ENCODE measurements at places on chromosomes 6 and 20.

GRCh38 chr6:89483111-89483720 lies 50.3 kb downstream of the ANKRD6 start:
- no peak for DNase-seq

- DNase-seq, result no peak
Observed at GRCh38 chr20:15986690-15987089, 586.6 kb downstream of the KIF16B start.

GRCh38 chr6:164532198-164533044 lies 777.0 kb downstream of the C6orf118 start:
- DNase-seq, result no peak

- DNase-seq, result no peak
Observed at GRCh38 chr20:36541768-36542488, 609 bp downstream of the MYL9 start.

DNA sequence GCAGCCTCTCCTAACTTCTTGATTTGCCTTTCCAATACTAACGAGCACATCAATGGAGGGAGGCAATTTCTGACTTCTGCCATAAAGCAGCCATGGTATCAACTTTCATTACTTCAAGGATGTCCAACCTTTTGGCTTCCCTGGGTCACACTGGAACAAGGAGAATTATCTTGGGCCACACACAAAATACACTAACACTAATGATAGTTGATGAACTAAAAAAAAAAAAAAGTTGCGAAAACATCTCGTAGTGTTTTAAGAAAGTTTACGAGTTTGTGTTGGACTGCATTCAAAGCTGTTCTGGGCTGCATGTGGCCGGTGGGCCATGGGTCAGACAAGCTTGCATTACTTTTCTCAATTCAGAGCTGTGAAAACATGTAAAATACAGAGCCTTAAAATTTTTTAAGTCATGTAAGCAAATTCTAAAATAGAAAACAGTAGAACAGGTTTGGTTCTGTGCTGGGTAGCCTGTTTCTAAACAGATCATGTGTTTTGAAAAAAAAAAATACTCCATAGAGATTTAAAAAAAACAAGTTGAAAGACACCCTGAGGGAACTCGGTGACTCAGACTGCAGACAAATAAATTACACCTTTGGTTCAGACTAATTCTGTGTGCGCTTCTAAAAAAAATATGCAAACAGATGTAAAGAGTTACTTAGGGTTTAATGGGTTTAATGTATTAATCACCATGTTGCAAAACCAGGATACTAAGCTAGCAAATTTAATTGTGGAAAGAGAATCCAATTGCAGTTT lies 43.6 kb upstream of the SLC22A23 start:
- no peak for DNase-seq

GRCh38 chr6:165274611-165275010 lies 34.8 kb downstream of the C6orf118 start:
- DNase-seq, result no peak

DNA sequence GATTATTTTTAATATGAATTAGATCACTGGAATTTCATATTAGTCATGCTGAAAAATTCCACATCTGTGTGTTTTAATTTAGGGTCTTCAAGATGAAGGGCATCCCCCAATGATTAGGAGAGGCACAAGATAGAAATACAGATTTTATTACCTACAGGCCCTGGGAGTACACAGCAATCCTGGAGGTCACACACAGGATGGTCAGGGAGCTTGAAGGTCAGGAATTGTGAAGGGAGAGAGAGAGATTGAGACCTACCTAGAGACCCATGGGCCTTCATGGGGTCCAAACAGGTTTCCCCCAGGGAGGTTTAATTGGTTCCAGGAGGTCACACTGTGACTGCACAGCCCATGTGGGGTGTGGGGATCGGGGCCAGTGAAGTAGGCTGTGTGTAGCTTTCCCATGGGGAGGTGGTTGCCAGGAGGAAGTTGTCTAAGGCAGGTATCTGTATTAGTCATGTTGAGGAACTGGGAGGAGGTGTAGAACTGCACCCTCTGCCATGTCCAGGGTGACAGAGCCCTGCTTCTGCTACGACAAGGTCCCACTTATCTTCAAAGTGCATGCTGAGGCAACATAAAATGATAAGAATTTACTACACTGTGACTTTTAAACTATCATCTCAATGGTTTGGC lies 18.3 kb downstream of the SNX9 start:
- no peak for DNase-seq

DNA sequence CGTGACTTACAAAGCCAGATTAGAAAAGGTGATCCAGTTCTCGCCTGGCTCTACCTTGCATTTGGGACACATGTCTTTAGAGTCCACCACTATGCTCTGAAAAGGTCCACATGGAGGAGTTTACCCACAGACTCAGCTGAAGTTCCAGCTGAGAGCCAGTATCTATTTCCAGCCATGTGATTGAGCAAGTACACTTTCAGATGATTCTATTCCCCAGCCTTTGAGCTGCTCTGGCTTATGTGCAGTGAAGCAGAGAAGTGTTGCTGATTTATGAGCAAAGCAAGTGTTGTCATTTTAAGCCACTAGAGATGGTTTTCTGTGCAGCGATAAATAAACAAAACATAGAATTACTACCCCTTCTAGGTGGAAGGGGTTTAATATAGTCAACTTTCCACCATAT lies 520.8 kb upstream of the RNF217 start:
- DNase-seq, result no peak

- no peak for DNase-seq
Observed at GRCh38 chr20:24446811-24447210, 22.6 kb upstream of the SYNDIG1 start.

GRCh38 chr6:147260091-147260490 lies 55.9 kb downstream of the STXBP5 start:
- DNase-seq, result no peak

- DNase-seq, result no peak
Observed at GRCh38 chr6:41503827-41504465, 42.2 kb upstream of the FOXP4 start.

GRCh38 chr20:19692685-19693119 lies 65.4 kb upstream of the RIN2 start:
- no peak for DNase-seq

DNA sequence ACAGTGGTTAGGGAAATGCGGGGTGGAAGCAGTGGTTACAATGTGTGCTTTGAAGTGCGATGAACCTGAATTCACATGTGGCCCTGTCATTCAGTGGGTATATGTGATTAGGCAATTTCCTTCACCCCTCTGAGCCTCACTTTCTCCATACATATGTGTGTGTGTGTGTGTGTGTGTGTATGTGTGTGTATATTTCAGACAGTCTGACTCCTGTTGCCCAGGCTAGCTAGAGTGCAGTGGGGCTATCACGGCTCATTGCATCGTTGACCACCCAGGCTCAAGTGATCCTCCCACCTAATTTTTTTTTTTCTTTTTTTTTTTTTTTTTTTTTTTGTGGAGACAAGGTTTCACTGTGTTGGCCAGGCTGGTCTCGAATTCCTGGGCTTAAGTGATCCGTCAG lies 6.3 kb downstream of the PPP1R14C start:
- no peak for DNase-seq

GRCh38 chr20:7305976-7306375 lies 538.5 kb downstream of the BMP2 start:
- DNase-seq, result no peak

DNA sequence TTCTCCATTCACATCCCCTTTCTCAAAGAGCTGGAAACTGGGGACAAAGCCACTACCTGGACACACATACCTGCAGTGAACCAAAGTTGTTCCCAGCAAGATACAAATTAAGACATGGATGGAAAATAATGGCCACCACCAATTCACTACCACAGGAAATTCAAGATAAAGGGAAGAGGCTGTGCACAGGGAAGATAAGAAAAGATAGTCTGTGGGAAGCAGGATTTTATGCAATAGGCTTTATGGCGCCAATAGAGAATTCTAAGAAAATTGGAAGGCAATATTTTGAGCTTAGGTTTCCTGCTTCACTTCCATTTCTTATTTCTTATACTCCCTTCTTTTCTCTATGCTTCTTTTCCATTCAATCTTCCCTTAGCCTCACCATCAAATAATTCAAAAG lies 9.9 kb downstream of the GPX6 start:
- DNase-seq, result no peak

GRCh38 chr20:47258745-47259695 lies 97.5 kb downstream of the ZMYND8 start:
- no peak for DNase-seq

- DNase-seq, result no peak
Observed at GRCh38 chr6:107800564-107801164, 23.4 kb downstream of the SCML4 start.

- DNase-seq, result no peak
Observed at GRCh38 chr20:5947276-5947675, 3.1 kb downstream of the TRMT6 start.

DNA sequence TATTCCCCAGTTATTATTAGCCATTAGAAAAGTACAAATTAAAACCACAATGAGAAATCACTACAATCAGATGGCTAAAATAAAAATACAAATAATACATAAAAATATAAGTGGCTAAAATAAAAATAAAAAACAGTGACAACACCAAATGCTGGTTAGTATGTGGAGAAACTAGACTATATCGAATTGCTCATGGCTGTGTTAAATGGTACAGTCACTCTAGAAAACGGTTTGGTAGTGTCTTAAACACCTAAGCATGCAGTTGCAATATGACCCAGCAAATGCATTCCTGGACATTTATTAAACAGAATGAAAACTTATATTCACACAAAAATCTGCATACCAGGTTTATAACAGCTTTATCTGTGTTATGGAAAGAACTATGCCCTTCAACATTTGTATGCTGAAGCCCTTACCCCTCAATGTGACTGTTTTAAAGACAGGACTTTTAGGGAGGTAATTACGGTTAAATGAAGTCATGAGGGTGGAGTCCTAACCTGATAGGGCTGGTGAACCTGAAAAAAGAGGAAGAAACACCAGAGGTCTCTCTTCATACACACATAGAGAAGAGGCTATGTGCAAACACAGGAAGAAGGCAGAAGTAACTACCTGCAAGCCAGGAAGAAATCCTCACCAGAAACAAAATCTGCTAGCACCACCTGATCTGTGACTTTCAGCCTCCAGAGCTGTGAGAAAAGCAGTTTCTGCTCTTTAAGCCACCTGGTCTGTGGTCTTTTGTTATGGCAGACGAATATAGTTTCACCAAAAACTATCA lies 84.9 kb downstream of the ASCC3 start:
- no peak for DNase-seq

DNA sequence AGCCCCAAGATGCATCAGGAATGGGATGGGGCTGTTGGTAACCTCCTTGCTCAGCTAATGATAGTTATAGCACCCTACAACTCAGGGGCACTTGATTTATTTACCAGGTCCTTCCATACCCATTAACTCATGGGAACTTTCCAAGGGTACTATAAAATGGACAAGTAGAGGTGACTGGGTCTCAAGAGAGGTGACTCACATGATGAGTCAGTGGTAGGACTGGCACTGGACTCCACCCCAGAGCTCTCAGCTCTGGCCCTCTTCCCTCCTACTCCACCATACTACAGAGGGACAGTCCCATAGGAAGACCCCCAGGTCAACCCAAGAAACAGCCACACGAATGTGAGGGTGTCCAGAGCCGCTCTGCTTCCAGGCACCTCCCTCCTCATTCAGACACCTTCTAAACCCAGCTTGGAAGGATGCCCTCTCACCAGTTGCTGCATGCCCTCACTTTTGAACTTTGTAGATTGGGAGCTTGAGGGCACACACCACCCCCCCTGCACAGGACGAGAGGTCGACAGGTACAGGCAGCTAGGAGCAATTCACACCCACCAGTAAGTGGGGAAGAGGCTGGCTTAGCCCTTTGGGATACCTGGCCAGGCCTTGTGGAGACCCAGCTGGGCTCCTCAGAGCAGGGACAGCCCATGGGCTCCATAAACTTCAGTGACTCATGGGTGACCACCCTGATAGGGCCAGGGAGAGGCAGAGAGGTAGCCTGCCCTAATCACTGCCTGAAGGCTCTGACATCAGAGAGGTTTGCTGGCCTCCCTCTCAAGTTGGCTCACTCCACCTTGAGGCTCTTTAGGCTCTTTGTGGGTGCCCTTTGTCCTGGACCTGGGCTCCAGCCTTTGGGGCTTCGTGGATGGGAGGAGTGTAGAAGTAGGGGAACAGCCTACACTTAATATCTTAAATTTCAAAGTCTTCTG lies 81.6 kb upstream of the MLN start:
- DNase-seq, result no peak

- DNase-seq, result no peak
Observed at GRCh38 chr6:129032602-129033001, 149.7 kb downstream of the LAMA2 start.

GRCh38 chr6:138891255-138891986 lies 95.5 kb downstream of the ECT2L start:
- no peak for DNase-seq

GRCh38 chr6:15990179-15990578 lies 138.7 kb upstream of the MYLIP start:
- no peak for DNase-seq

DNA sequence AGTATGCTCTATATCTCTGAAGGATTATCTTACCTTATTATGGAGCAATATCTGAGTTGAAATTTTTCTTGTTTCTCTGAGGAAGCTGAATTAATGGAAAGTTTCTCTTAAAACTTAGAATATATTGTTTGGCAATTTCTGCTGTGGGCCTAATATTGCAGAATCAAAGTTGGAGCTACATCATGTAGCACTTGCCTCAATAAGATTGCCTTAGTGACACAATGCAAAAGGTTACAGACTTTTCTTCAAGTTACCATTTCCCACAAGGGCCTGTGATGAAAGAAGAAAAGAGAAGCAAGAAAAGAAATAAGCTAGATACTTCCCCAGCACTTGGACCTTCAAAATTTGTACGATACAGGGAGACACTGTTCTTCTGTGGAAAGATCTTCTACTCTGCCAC lies 151.2 kb downstream of the SOBP start:
- DNase-seq, result no peak

DNA sequence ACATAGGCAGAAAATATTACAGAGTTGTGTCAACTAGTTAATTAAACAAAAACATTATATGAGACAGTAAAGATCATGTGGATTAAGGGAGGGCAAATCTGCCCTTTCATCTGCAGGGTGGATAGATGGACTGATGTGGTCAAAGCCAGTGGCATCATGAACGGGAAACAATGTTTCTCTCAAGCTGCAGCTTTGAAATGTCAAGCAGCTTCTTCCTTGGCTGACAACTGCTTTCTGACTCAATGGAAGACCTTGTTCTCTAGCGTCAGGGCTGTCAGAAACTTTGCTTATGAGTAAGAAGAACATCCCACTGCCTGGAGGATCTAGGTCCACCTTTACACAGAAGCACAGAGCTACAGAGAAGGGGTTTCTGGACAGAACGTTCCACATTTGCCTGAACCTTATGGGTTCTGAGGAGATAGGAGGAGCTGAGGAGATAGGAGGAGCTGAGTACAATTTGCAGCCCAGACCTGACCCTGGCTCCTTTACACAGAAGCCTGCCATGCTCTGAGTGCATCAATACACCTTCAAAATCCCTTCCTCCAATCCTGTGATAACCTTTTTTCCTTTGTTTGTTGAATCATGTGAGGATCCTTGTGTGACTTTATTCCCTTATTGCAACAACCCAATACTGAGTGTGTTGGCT lies 6.1 kb downstream of the CST5 start:
- no peak for DNase-seq

DNA sequence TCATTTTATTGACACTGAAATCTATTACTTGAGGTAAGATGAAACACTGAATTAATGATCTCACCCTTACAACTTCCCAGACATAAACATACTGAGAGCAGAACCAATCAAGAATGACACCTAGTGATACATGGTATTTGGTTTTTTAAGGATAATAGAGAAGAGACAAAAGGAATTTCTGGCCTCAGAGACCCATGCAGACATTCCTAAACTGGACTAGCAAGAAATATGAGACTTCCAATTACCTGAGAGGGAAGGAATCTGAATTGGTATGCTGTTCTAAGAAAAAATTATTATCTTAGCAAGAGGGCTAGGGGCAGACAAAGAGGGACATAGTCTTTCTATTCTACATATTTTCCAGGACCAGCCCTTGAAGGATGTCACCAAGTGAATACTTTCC lies 141.1 kb downstream of the BMP5 start:
- no peak for DNase-seq
